ENCODE measurements at places on chromosomes 16 and 17.

- no peak for DNase-seq
These were observed 133.2 kb upstream of the AXIN2 start for GRCh38 chr17:65694601-65695000.

DNA sequence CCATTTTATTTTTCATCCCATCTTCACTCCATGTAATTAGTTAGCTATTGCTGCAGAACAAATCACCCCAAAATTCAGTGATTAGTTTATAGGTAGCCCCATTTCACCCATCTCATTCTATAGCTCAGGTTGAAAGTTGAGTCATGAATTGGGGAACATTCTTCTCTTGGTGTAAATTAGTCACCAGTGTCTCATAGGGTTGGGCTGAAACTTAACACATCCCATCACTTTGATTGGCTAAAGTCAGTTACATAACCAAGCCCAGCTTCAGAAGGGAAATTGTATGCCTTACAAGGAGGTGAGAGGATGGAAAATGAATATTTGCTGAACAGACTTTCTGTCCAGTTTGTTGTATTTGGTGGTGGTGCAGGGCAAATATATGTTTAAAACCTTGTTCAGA, 477.5 kb downstream of the WWOX start:
- DNase-seq: no peak

DNA sequence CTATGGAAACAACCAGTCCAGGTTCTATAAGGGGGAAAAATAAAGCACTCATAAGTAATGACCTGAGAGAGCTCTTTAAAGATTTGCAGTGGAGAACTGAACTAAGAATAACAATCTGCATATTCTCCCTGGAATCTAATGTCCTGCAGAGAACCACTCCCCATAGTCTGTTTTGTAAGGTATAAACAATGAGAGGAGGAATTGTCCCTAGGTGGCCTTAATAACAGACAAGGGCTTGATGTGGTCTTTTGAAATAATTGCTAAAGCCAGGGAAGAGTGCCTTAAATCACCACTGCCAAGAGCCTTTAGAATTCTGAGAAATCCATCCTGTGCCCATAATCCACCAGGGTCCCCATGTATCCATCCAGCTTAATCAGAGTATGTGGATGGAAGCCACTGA, 106.3 kb downstream of the CDH11 start:
- no peak for DNase-seq

- DNase-seq: no peak
These were observed 228.2 kb upstream of the GSE1 start for GRCh38 chr16:85384833-85385462.

- no peak for DNase-seq
These were observed 4.2 kb downstream of the MNT start for GRCh38 chr17:2396568-2397246.

DNA sequence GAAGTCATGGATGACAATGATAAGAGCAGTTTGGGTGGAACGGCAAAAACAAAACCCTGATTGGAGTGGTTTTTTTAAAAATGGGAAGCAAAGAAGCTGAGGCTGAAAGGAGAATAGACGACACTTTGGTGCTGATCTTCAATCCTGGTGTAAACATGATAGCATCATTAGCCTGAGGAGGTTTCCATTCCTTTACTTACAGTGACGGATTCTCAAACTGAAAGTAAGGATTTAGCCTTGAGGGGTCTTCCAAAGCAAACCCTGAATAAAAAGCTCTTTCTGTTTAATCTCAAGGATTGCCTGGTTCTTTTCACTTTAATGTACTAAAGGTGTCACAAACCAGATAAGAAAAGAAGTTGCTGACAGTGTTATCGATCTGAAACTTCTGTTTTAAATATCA, 69.3 kb downstream of the KCNJ2 start:
- no peak for DNase-seq

GRCh38 chr17:61233991-61234750, 165.5 kb upstream of the TBX2 start:
- DNase-seq: no peak

DNA sequence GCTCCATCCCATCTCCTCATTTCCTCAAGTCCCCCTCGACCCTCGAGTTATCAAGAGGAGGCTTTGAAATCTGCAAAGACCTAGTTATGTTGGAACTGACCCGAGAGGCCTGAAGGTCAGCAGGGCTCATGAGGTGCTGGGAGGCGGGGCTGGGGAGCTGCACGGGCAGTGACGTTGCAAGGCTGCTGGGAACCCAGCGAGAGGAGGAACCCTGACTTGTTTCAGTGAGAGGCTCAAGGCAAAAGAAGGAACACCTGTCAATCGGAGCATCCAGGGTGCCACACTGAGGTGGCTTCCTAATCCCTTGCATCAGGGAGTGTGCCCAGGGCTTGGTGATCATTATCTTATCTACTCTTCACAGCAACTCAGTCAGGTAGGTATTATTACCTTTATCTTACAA, 86.9 kb downstream of the CDH11 start:
- no peak for DNase-seq

- DNase-seq: no peak
These were observed 7.2 kb upstream of the SLC43A2 start for GRCh38 chr17:1635675-1636465.

- DNase-seq: no peak
These were observed 1.7 kb upstream of the NLRC3 start for GRCh38 chr16:3578610-3579551.

DNA sequence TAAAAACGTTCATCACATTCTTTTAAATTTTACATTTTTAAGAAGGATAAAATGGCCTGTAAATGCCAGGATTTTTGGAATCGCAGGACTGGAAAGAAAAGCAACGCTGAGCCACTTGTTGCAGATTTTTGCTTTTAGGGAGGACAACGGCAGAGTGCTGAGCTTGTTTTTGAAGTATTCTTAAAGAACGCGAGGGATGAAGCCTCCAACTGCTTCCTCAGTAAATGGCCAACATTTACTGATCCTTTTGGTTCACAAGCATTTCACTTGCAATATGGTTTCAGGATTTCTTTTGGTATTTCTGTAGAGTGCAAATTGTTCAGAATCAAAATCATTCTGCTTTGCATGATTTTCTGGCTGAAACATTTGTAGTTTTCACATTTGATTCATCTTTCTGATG, 2.8 kb upstream of the KRT23 start:
- DNase-seq: no peak

GRCh38 chr16:85753559-85753958, 2.7 kb upstream of the C16orf74 start:
- DNase-seq: no peak

DNA sequence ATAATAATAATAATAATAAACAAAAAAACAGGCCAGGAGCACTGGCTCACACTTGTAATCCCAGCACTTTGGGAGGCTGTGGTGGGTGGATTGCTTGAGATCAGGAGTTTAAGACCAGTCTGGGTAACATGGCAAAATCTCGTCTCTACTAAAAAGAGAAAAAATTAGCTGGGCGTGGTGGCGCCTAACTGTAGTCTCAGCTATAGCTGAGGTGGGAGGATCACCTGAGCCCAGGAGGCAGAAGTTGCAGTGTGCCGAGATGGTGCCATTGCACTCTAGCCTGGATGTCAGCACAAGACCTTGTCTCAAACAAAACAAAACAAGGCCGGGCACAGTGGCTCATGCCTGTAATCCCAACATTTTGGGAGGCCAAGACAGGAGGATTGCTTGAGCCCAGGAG, 18.7 kb upstream of the ATP6V0C start:
- DNase-seq: no peak

- DNase-seq: peak; percentile 74
These were observed 10.0 kb downstream of the PITPNC1 start for GRCh38 chr17:67386965-67387551.

DNA sequence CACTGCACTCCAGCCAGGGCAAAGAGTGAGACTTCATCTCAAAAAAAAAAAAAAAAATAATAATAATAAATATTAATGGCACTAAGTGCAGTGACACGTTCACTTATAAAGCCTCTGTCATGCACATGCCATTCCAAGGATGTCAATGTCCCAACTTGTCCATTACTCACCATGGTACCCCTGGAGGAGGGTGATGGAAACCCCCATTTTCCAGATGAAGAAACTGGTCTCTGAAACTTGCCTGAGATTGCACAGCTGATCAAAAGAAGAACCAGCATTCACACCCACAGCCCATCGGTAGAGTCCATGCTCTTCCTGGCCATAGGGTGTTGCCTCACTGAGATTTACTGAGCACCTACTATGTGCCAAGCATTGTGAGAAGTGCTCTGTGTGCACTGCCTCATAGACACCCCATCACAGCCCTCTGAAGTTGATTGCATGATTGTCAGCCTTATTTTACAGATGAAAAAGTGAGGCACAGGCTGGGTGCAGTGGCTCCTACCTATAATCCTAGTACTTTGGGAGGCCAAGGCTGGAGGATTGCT, 123.7 kb downstream of the ABCC1 start:
- no peak for DNase-seq

DNA sequence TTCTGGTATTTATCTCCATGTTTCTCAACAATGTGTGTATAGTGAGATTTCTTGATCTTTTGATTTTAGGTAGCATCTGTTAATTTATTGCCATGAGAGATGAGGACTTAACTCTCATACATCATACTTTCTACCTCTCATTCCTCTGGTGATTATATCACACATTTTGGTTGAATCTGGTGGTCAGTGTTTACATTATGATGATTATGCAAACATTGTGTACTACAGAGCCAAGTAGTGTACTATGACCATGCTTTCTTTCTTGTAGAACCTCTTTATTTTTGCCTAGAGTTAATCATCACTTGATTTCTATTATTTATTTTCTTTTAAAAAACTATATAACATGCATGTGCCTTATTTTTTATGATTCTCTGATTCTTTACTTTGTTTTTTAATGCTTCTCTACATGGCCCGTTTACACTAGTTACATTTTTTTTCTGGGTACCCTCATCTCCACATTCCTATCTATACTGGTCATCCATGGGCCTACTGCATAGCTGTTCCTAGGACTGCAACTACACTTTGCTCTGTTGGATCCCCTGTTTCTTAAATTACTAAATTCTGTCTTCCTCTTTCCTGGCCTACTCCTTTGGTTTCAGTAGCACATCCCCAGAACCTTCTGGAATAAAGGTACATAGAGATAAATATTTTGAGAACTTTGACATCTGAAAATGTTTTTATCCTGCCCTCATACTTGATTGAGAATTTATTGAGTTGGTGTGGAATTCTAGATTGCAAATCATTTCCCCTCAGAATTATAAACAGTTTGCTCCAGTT, 63.0 kb upstream of the LRRC37A3 start:
- no peak for DNase-seq

DNA sequence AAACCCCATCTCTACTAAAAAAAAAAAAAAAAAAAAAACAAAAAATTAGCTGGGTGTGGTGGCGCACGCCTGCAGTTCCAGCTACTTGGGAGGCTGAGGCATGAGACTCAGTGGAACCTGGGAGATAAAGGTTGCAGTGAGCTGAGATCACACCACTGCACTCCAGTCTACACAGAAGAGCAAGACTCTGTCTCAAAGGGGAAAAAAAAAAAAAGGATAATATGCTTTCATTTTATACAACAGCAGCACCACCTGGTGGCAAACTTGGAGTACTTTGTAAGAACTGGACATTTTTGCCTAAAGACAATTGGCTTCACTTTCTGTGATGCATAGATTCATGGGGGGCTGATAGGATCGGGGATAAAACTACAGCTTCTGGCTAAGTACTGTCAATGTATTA, 8.5 kb downstream of the CHTF8 start:
- peak; percentile 58 for DNase-seq

DNA sequence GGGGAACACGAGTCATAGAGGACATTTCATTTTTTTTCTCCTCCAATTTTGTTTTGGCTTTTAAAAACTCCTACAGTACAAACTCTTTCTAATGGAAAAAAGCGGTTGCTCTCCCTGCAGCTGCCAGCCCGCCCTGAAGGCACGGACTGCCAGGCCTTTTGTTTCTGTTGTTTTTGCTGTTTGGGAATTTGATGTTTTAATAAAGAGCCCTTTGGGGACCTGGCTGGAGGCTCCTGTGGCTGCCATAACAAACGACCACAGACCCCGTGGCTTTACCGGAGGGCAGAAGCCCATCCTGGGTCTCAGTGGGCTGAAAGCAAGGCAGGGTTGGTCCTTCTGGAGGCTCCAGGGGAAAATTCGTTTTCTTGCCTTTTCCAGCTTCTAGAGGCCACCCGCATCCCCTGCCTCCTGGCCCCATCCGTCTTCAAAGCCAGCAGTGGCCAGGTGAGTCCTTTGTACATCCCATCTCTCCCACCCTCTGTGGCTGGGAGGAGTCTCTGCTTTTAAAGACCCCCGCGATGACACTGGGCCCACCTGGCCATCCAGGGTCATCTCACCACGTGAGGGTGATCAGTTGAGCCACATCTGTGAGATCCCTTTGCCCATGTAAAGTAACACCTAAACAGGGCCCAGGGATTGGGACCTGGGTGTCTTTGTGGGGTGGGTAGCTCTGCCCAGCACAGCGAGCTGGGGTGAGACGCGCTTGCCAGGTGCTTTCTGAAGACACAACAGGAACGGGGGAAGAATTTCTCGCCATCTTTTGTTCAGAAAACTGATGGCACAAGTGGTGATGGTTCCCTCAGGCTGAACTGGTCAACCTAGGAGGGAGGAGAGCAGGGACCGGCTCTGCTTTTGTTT, 113.9 kb downstream of the BANP start:
- DNase-seq: no peak

DNA sequence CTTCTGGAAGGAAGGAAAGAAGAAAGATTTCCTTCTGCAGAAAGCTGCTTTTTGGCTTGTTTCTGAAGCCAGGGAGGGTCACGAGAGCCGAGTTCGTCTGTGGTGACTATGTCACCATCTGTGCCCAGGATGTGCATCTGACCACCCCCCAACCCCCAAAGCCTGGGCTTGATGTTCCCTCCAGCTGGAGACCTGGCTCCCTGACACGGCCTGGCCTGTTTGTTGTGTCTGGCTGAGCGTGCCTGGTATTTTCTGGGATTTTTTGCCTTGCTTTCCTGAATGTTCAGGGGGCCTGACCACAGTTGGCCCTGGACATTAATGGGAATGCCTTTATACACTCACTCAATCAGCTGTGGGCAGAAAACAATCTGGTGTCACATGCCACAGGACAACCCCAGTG, 38.9 kb downstream of the LGALS9 start:
- no peak for DNase-seq

DNA sequence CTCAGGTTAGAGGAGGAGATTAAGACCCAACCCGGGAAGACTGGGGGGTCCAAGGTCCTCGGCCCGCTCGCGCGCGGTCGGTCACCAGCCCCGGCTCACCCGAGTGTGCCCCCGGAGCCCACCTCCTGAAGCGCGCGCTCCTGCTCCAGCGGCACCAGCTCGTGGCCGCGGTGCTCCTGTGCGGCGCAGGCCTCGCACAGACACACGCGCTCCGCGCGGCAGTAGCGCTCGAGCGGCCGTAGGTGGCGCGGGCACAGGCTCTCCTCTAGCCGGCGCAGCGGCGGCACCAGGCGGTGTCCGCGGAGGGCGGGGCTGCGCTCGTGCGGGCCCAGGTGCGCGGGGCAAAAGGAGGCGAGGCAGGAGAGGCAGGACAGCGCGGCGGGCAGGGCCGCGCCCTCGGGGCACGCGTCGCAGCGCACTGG, 618 bp downstream of the TRIM47 start:
- peak; percentile 85 for DNase-seq

DNA sequence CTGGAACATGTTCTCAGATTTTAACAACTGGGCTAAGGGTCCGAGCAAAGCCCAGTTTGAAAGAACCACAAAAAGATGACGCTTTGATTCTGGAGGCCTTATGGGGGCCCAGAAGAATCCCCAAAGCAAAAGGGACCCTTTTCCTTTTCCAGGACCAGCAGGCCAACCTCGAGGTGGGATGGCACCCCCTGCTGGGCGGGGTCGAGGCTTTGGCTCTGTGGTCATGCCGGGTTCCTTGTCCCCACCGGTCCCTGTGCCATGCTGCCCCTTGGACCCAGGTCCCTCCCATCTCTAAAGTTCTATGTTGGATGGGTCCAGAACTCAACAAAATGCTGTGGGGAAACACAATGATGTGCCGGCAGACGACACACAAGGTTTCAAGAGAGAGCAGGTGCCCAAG, 30.9 kb downstream of the TMEM204 start:
- no peak for DNase-seq

- no peak for DNase-seq
These were observed 5.0 kb upstream of the LRRC75A start for GRCh38 chr17:16496820-16497489.
